ENCODE measurements at places on chromosomes 5 and 9.

DNA sequence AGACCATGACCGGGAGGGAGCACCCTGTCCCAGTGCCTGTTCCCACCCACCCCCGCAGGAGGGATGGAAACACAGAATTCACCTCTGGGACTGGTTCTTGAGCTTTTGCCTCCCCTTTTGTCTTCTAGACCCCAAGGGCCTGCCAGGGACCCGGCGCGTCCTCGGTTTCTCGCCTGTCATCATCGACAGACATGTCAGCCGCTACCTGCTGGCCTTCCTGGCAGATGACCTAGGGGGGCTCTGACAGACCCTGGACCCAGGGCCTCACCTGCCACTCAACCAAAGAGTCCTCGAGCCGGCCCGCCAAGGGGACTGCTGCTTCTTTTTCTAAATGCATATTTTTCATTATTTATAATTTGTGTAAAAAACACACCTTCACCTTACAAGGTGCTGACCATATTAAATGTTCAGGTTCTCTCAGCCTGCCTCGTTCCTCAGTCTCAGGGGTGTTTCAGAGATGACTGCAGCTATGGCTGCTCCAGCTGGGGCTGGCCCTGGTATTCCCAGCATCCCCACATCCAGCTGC, 16.9 kb downstream of the CARD19 start:
- no peak for DNase-seq

DNA sequence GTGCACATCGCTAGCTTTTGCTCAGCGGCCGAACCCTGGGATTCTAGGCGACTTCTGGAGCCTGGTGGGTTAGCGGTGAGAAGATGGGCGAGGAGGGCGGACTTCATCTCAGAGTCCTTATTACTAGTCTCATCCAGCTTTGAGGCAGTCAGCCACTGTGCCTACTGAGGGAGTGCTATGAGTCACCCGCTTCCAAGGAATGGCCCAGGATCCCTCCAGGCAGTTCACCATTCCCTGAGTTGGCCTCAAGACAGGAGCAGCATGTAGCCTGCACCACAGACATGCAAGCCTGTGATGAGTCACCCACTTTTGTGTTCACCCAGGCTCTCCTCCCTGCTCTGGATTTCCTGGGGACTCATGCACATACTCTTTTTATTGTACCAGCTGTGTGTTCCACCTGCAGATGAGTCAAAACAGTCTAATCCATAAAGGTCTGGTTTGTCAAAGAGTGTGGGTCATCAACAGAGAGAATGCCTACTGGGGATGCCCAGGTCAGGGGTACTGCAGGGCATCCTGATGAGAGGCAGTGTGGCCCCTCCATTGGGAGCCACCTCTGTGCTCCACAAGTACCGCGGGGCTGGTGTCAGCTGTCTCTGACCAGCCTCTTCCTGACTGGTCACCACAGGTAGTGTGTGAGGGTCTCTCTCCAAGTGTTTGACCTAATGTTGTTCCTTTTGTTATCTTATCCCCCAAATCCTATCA, 20.2 kb downstream of the SLC22A5 start:
- DNase-seq: no peak

DNA sequence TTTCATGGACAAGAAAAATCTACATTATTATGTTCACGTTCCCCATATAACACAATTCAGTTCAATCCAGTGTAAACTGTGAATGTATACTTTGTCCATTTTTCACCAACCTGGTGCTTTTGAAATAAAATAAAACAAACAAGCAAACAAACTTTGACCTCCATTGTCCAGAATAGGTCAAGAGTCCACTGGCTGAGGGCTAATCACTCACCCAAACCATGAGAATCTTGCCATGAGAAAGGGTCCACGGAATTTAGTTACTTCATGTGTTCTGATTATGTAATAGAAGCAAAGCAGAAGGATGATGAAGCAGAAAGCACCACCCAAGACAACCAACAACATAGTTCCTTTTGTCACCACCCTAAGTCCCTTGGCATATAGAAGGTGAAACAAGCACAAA, 28.7 kb downstream of the DIAPH1 start:
- no peak for DNase-seq

DNA sequence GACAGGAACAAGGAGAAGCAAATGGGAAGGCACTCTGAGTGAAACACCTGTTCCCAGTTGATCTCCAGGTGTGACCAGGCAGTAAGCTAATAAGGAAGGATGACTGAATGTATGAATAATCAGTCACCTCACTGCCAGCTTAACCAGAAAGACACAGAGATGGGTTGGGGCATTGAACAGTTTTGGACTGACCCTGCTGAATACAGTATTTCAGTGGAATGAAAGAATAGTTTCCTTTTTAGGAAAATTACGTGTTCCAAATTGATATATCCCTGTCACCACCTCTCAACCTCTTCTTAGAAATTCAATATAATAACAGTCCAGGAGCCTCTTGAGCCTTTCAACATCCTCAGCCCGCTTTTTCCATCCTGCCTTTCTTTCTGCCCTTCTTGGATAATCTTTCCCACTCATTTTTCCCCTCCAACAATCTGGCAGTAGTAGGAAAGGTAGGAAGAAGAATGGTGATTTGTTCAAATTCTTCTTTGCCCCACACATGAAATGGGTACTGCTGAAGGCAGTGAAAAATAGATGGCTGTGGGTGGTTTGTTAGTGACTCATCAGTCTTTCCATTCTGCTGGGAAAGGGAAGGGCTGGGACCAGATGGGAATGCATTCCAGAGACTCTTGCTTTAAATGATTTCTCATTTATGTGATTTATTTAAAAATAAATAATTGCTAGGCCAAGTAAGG, 117.9 kb downstream of the ZSWIM6 start:
- no peak for DNase-seq

GRCh38 chr5:167030500-167031120, 1260.8 kb upstream of the WWC1 start:
- DNase-seq: no peak

DNA sequence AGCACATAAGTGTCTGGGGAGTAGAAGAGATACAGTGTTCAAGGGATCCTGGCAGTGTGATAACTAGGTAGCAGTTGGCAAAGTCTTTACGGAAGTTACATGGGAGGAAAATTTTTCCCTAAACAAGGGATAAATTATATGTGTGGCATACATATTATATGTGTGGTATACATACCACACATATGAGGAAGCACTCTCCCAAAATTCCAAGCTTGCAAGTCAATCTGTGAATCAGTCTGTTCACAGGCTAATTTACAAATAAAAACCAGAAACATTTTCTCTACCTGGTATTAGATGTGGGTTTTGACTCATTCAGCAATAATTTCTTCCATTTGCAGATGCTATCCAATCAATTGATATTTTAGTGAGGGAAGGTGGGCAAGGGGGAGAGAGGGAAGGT, 110.0 kb downstream of the ISOC1 start:
- no peak for DNase-seq

DNA sequence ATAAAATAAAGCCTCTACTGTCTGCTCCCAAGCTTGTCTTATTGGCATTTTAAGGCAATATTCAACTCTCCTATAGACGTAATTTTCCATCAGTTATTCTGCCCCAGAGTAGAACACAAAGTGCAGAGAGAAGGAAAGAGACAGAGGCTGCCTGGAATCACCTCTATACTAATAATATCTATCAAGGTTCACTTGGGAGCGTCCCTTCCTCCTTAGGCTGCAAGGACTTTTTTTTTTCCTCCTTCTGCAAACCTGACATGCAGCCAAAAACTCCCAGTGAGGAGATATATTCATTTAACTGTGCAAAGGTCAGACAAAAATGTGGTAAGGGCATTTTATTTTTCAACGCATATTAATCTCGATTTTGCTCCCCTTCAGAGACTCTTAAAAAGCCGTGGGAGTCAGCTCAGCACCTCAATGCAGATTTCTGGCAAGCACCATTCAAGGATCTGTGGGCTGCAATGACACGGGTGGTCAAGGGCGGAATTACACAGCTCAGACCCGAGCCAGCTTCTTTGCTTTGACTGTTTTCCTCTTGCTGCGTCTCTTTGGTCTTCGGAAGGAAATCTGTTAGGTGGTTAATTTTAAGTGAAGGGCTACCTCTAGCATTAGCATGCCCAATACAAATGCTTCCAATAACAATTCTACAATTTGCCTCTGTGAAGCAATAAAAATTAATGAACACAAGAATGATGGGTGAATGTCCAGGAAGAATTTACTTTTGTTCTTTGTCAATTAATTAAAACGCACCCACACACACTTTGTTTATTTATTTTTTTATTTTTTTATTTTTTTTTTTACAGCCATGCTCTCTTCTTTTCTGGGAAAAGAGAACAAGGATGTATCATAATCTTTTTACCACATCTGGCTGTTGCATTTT, 587.7 kb upstream of the GRAMD2B start:
- DNase-seq: no peak

- no peak for DNase-seq
These were observed 14.3 kb upstream of the TEK start for GRCh38 chr9:27094640-27095298.

- DNase-seq: no peak
These were observed 13.3 kb upstream of the CTNNA1 start for GRCh38 chr5:138739938-138740337.

- no peak for DNase-seq
These were observed 19.1 kb downstream of the OXCT1 start for GRCh38 chr5:41851116-41851515.

- DNase-seq: no peak
These were observed 7.2 kb downstream of the GAPT start for GRCh38 chr5:58498340-58498942.

DNA sequence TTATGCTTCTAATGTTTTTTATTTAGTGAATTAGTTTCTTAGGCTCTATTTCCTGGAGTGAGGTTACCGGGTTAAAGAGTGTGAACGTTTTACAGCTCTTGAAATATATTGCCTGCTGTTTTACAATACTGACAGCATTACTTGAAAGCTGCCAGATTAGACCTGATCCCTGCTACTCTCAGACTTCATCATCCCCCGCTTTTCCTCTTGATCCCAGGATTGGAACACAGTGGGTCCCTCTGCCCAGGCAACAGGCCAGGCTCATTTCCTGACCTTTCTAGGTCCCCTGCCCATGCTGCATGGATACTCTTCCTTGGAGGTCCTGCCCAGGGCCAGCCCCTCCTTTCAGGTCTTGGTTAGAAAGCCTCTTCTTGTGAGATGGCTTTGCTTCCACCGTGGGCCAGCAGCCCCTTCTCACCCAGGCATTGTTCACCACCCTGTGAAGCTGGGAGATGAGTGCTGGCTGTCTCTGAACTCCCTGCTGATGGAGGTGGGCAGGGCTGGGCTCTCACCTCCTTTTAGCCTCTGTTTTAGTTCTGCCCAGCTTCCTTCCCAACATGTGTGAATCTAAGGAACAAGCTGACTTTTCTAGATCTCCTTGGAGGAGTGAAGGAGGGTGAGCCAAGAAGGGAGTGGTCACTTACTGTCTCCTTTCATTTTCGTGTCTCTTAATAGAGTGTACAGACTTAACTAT, 15.5 kb upstream of the FAM120AOS start:
- no peak for DNase-seq

GRCh38 chr9:128218518-128219389, 15.6 kb downstream of the DNM1 start:
- DNase-seq: peak; percentile 70

GRCh38 chr9:30301271-30301963, 2083.0 kb upstream of the ACO1 start:
- no peak for DNase-seq

- DNase-seq: no peak
These were observed 5.8 kb downstream of the C5orf58 start for GRCh38 chr5:170238456-170239196.

GRCh38 chr5:177092178-177093081, 5.7 kb downstream of the FGFR4 start:
- no peak for DNase-seq

- no peak for DNase-seq
These were observed 13.3 kb downstream of the NR5A1 start for GRCh38 chr9:124493794-124494479.

- DNase-seq: no peak
These were observed 53.0 kb upstream of the DNAH5 start for GRCh38 chr5:13997514-13997913.

DNA sequence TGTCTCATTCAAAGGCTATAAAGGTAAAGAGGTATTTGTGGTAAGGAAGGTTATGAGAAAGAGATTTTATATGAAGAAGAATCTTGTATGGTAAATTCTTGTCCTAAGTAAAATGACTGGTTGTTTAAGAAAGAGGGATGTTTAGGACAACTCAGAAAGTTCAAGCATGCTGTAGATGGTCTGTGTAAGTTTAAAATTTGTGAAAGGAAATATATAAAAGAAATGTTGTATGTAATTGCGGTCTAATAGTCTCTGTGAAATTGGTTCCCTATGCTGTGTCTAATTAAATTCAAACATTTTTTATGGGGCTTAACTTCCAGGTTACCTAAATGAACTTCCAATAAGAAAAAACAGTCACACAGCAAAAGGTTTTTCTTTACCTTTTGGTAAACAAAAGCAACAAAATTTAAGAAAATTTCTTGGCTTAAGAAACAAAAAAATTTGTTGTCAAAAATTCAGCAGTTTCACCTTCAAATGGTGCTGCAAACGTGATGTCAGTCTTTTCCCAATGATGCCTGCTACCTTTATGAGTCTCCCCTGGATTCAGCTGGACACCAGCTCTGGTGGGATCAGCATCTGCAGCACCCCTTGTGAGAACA, 83.0 kb upstream of the FCN1 start:
- DNase-seq: no peak

DNA sequence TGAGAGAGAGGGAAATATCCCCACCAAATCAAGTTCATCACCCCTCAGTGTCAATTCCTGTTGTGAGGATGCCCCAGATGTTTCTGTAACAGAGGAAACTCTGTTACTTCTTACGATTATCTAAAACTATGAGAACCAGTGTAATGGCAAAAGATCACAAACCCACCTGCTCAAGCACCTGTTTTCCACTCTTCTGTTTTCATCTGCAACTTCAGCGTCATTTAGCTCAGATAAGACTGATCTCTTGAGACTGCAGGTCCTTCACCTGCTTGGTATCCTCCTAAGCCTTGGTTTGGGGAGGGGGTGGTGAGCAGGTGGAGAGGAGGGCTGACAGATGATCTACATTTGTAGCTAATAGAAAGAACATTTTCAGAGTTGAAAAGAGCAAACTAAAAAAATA, 229.3 kb downstream of the SLF1 start:
- no peak for DNase-seq

DNA sequence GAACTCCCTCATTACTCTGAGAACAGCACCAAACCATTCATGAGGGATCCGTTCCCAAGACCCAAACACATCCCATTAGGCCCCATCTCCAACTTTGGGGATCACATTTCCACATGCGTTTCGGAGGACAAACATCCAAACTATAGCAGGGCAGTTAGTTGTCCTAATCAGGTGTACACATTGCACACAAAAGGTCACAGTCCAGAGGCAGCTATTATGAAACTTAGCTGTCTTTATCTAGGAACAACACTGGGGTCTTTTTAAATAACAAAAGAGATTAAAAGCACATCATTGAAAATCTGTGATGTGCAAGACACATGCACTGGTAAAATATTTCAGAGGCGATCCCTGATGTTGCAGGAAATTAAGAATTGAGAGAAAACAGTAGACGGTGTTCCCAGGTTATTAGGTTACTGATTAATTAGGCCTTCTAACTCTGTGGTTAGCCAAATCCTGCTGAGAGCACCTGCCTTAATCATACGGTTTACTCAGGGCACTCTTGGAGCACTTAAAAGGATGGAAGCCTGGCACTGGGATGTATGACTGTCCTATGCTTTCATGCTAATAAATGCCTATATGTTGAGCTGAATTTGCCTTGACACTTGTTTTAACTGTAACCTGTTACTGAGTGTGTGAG, 1574.5 kb upstream of the WWC1 start:
- no peak for DNase-seq
